AG10803 (cell line): ENCODE measurements at places on chromosomes 5 and 9.

GRCh38 chr9:34802916-34803315, 93.0 kb upstream of the CCL21 start:
- DNase-seq = no peak

GRCh38 chr5:38994324-38994927, 79.8 kb downstream of the RICTOR start:
- peak; percentile 71 for DNase-seq

GRCh38 chr9:126173401-126173800, 153.2 kb upstream of the MVB12B start:
- DNase-seq = no peak

DNA sequence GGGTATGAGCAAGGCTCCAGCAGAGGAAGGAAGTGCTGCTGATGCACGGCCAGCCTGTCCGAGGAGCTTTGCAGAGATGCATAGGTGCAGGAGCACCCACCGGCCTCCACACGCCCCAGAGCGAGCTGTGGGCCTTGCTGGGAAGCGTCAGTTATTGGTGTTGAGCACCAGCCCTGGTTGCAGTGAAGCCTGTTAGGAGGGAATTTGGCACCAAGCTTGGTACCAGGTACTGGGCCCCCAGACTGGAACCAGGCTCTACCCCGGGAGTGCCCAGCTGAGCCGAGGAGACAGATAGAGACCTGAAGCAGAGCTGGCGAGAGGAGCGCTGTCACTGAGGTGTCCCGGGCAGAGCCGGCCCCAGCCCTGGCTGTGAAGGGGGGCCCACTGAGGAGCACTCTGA, 5.2 kb downstream of the TCF7 start:
- DNase-seq = no peak

GRCh38 chr9:131216806-131217205, 59.5 kb downstream of the FAM78A start:
- no peak for DNase-seq

GRCh38 chr5:61758711-61759110, 426.7 kb downstream of the ZSWIM6 start:
- DNase-seq = no peak

- DNase-seq = no peak
These were observed 12.9 kb upstream of the RHOBTB3 start for GRCh38 chr5:95718203-95718602.

GRCh38 chr5:142364251-142365145, 39.7 kb upstream of the SPRY4 start:
- no peak for DNase-seq

DNA sequence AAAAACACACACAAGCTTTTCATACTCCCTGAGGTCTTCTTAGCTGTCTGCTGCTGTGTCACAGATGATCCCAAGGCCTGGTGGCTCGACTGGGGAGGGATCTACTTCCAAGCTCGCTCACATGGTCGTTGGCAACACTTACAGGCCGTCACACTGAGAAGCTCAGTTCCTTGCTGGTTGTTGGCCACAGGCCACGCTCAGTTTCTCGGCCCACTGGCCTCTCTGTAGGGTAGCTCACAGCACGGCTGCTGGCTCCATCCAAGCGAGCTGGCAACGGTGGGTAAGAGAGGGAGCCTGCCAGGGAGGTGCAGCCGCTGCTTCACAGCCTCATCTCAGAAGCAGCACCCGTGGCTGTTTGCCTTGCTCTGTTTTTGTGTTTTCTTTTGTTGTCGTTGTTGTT, 43.8 kb upstream of the GFPT2 start:
- DNase-seq = no peak

- DNase-seq = no peak
These were observed 24.2 kb downstream of the LSM11 start for GRCh38 chr5:157767689-157768088.

GRCh38 chr5:169809281-169809680, 171.0 kb downstream of the INSYN2B start:
- DNase-seq = no peak

DNA sequence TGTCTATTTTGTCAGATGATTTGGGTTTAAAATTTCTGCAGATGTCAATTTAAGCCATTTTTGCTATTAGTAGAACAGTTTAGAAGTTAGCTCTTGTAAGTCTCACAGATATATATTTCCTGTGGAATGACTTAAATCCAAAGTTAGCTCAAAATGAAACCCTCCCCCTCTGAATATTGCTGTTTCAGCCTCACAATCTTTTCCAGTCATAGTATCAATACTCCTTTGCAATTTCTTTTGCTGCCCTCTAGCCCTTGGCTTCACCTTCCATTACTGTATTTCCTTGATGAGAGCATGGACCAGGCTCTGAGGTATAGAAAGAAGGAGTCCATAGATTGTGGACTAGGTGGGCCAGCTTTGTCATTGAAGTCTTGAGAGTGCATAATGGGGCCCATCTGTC, 124.4 kb downstream of the ATG10 start:
- no peak for DNase-seq

DNA sequence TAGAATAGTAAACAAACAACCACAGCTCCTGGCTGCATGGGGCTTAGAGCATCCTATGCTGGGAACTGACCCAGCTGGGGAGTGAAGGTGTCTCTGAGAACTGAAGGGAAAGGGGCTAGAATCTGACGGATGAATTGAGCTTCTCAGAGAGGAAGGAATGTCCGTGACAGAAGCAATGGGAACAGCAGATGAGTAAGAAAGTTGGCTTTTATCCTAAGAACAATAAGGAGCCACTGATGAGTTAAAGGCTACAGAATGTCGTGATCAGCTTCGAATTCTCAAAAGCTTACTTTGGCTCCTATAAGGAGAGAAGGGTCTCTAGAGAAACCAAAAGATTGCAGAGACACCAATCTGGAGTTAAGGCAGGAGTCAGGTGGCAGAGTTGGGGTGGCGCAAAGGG, 52.6 kb downstream of the EBF1 start:
- peak; percentile 60 for DNase-seq

- no peak for DNase-seq
These were observed 36.5 kb downstream of the SYK start for GRCh38 chr9:90838098-90838497.

DNA sequence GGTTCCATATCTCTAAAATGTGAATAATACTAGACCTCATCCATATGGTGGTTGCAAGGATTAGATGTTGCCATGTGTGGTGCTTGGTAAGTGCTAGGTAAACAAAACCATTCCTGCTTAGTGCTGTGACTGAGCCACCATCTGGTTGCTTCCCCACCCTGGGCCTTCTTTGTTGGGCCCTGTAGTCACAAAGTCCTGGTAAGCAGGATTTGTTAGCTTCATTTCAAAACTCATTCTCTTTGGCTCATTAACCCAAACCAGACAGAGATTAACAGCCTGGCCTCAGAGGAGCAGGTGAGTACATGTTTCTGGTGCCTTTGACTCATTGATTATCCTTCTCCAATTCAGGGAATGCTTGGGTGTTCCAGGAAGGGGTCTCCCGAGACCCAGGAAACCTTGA, 240.2 kb downstream of the ARHGAP26 start:
- no peak for DNase-seq

DNA sequence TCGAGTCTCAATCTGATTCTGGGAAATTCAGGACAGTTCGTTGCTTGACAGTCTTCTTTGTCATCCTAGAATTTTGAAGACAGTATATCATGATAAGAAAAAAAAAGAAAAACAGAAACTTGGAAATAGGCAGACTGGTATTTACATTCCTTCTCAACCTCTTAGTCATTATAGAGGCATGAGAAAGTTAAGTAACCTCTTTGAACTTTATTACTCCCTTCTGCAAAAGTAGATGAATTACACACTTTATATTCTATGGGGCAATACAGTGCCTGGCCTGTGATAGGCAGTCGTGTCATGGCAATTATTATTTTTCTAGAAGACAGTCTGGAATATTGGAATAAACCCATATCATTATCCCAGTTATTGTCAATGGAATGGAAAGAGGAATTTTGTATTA, 828.9 kb downstream of the TLR4 start:
- peak; percentile 77 for DNase-seq
